HL-60 (cell line): ENCODE measurements at places on chromosomes 7 and 10.
A peak's percentile ranks its signal among the peaks of the same experiment; 100 is the strongest.

DNA sequence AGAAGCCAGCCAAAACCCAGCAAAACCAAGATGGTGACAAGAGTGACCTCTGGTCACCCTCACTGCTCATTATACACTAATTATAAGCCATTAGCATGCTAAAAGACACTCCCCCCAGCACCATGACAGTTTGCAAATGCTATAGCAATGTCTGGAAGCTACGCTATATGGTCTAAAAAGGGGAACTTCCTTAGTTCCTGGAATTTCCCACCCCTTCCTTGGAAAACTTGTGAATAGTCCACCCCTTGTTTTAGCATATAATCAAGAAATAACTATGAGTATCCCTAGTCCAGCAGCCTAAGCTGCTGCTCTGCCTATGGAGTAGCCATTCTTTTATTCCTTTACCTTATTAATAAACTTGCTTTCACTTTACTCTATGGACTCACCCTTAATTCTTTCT lies 16.0 kb downstream of the CASP7 start:
- DNase-seq = no peak

GRCh38 chr7:99083733-99084132 lies 60.2 kb downstream of the SMURF1 start:
- no peak for DNase-seq

DNA sequence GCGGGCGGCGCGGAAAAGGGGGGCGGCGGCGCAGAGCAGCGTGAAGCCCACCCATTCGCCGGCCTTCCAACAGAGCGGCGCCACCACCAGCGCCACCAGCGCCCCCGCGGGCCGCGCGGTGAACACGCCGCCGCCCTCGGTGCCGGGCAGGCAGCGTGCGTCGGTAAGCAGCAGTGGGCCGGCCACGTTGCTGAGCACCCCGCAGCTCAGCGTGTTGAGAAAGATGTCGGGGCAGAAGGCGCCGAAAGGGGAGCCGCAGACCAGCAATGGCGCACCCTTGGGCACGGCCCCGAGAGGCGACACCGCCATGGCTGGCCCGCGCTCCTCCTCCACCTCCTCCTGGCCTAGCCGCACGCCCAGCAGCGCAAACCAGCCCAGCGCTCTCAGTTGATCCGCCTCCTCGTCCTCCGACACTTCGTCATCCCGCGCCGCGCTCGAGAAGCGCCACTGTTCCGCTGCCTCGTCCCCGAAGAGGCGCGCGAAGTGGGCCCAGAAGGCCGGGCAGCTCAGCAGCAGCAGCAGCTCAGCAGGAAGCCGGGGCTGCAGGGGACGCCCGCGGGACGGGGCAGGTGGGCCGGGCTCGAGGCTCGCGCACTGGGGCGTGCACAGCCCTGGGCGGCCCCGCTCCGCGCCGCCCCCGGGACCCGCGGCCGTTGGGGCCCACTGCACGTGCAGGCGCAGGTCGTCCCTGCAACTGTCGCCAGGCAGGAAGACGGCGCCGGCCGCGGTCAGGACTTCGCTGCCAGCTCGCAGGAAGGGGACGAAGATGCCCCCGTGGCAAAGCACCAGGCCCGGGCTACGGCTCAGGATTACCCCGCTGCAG lies 623 bp downstream of the TYSND1 start:
- DNase-seq = peak; percentile 68

GRCh38 chr7:81632418-81632817 lies 137.4 kb downstream of the HGF start:
- DNase-seq = no peak

DNA sequence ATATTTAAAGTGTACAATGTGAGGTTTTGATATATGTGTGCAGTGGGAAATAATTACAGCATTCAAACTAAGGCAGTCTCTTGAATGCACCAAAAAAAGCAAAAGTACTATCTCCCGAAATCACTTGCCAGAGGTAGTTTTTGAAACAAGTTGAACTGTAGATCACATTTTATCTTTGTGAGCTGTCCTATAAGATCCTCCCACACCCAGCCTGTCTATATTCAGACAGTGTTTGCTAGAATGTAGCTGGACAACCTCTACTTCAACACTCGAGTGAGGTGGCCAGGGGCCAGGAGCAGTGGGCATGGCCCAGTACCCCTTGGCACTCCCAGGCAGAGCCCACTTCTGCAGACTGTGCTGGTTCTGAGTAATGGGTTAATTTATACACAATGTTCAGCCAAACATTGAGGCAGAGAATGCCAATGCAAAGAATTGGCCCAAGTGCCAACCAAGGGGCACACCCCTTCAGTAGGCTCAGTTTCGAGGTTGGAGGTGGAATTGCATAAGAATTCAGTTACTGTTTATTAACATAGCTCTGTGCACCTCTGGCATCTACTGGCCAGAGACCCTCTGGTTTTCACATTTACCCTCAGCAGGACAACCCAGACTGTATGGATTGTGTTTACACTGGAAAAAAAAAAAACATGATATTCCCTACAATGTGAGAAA lies 70.5 kb downstream of the AHR start:
- DNase-seq = no peak

GRCh38 chr7:147033641-147034040 lies 917.0 kb downstream of the CNTNAP2 start:
- no peak for DNase-seq

GRCh38 chr10:23051855-23052331 lies 43.5 kb upstream of the MSRB2 start:
- no peak for DNase-seq

GRCh38 chr10:60473557-60473956 lies 83.9 kb upstream of the ANK3 start:
- no peak for DNase-seq

DNA sequence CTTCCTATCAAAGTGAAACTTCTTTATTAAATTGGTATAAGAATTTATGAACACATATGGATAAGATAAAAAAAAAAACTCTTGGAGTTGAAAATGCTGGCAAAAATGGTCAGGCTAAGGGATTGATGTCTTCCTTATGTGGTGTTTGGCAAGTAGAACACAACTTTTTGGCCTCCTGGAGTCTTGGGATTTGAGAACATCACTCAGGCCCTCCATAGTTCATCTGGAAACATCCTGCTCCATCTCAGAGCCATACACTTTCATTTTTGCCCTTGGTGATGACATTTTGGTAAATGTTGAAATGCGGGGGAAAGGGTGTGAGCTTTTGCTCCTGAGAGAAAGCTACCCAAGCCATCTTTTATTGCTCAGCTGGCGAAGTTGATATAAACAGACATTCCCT lies 27.5 kb upstream of the BTBD16 start:
- no peak for DNase-seq

DNA sequence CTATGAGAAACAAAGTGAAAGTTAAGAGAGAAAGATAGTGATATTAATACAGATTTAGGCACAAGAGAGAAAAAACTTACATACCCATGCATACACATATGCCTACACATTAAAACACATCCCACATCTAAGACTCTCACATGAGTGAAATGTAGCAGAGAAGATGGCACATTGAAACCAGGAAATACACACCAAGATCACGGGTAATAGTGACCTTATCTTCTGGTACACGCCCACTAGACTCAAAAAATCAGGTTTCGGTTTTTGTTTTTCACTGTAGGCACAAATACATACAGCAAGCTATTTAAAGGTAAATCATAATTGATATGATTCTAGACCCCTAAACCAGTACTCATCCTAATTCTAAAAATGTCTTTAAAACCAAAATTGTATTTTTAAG lies 225.2 kb upstream of the TAC1 start:
- DNase-seq = no peak

DNA sequence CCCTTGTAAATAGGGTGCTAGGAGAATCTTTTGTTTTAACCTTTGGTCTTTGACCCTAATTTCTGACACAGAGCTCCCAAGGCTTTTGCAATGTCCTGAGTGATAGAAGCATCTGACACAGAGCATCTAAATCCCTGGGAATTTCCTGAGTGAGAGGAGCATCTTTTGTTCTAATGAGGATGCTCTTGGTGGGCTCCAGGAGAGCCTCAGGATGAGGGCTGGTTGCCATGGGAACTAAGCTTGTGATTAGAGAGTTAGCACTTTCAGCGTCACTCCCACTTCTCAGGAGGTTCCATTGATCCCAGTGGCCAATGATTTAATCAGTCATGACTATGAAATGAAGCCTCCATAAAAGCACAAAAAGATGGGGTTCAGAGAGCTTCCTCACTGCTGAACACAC lies 264.8 kb downstream of the KIF20B start:
- no peak for DNase-seq
